ENCODE measurements at places on chromosomes 7 and 10. TPM values are rescaled to one million over a fixed set of nuclear protein-coding genes. Genes with fewer than 3 reads are reported as not detected.

CLDN12 gene
- 8.1 TPM for total RNA-seq

SYT15B gene
- total RNA-seq, result 0.18 TPM

ASB4 gene
- total RNA-seq, result not detected

TAS2R4 gene
- total RNA-seq, result 0.88 TPM

AP5Z1 gene
- 64.3 TPM for total RNA-seq

MBL2 gene
- total RNA-seq, result not detected

WEE2 gene
- total RNA-seq, result not detected

FAM237B gene
- not detected for total RNA-seq

GARIN1A gene
- 3.6 TPM for total RNA-seq

POLR2J2 gene
- 21.3 TPM for total RNA-seq

Measured in endothelial cell of umbilical vein (primary cell).